ENCODE measurements at places on chromosomes 13 and 19. TPM values are rescaled to one million over a fixed set of nuclear protein-coding genes. Genes with fewer than 3 reads are reported as not detected.

The MYADM gene
- 35.0 TPM for total RNA-seq

The PPM1N gene
- total RNA-seq = 12.4 TPM

DNA sequence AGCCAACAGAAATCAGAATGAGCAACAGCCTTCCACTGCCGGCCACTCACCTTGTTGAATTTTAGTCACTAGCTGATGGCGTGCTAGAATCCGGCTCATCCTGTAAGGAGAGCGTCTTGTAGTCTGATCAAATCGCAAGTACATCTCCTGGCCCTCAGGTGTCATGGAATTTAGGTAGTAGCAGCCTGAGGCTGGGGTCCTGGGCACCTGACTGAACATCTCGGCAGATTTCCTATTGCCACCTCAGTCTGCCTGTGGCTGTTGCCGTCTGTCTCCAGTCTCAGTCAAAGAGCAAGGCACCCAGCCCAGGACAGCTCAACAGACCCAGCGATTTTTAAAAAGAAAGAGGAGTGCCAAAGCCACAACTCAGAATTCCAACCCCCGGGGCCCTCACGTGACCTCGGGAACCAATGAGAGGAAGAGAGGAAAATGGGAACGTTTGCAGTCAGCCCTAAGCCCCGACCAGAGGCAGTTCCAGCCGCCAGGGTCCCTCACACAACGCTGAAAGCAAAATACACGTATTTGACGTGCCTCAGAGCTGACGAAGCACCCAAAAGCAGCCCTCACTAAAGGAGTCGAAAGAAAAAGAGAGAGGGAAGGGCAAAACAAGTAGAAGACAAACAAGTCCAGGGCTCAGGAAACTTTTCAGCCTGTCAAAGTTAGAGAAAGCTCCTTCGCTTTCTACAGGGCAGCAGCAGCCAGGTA lies at the start of gene STARD13:
STARD13 (minus strand) TSS at position 336 of the 705 bp plus-strand sequence; CDS start at position 219, 117 bp downstream.
- peak within 1 kb of the TSS; percentile 86 for H3K4me3 ChIP-seq
- peaks cover 53% of the 10 kb centered on the region for H3K27me3 ChIP-seq
- peak within 1 kb of the TSS; percentile 85 for H3K27ac ChIP-seq
- H3K36me3 ChIP-seq = no peaks in the 10 kb centered on the region
- DNase-seq = no peak

GRCh38 chr19:7440188-7440975 lies 48.5 kb downstream of the PEX11G start:
- no peaks in the 10 kb centered on the region for H3K4me1 ChIP-seq
- peak overlapping the region; percentile 80 for H3K27ac ChIP-seq
- no peak for DNase-seq
- peaks cover 6% of the 10 kb centered on the region for H3K36me3 ChIP-seq

DNA sequence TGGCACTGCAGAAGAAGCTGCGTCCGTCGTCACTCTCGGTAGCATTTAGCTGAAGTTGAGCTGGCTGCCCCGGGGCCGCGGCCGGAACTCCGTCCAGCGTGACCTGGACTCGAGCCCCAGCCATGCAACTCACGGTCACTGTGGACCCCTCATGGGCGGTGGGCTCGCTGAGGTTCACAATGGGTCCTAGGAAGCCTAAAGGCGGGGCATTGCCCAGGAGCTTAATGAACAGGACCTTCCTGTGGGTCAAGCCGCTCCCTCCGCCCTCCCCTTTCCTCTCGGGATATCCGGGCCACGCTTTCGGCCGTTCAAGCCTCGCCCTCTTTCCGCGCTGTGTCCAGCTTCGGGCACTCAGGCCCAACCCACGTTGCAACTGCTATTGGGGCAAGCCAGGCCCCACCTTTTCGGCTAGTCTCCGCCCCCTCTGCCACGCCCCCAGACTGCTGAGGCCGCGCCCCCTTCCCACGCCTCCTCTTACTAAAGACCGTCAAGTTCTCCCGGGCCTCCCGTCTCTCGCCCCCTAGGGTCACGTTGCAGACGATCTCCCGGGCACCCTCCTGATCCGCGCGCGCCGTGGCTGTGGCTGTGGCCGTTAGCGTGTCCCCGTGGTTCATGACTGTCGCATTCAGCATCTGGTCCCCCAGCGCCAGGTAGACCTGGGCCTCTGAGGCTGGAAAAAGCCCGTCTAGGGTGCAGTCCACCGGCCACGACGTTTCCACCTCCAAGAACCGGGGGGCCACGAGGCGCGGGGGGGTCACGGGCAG lies 1.4 kb upstream of the RAVER1 start:
- no peaks in the 10 kb centered on the region for H3K36me3 ChIP-seq
- DNase-seq = peak; percentile 25
- peaks cover 58% of the 10 kb centered on the region for H3K4me1 ChIP-seq
- H3K4me3 ChIP-seq = peak overlapping the region; percentile 39
- H3K27me3 ChIP-seq = no peaks in the 10 kb centered on the region

- no peaks in the 10 kb centered on the region for H3K4me1 ChIP-seq
- no peak overlapping the region for H3K27ac ChIP-seq
- H3K4me3 ChIP-seq = no peak overlapping the region
- no peaks in the 10 kb centered on the region for H3K27me3 ChIP-seq
- H3K36me3 ChIP-seq = no peaks in the 10 kb centered on the region
- DNase-seq = no peak
These were observed 178.7 kb upstream of the PCDH9 start for GRCh38 chr13:67408798-67409197.

The GPR32 gene
- not detected for total RNA-seq

GRCh38 chr13:67296511-67296910 lies 66.4 kb upstream of the PCDH9 start:
- H3K4me3 ChIP-seq = no peak overlapping the region
- no peaks in the 10 kb centered on the region for H3K36me3 ChIP-seq
- no peak for DNase-seq
- no peaks in the 10 kb centered on the region for H3K27me3 ChIP-seq

DNA sequence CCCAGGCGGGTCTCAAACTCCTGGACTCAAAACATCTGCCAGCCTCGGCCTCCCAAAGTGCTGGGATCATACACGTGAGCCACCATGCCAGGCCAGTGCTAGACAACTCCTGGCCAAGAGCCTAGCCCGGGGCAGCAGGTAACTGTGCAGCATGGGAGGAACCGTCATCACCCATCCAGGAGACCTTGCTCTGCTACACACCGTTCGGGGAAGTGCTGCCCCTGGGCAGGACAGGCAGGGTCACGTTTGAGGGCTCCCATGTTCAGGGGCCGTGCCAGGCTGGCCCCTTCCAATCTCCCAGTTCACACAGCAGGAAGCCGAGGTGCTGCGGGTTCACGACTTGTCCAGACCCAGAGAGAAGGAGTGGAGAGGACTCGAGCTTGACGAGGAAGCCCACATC lies 35.1 kb downstream of the NAXD start:
- H3K36me3 ChIP-seq = no peaks in the 10 kb centered on the region
- H3K4me1 ChIP-seq = peaks cover 5% of the 10 kb centered on the region
- no peaks in the 10 kb centered on the region for H3K27me3 ChIP-seq
- H3K4me3 ChIP-seq = no peak overlapping the region
- DNase-seq = no peak
- H3K27ac ChIP-seq = no peak overlapping the region

DNA sequence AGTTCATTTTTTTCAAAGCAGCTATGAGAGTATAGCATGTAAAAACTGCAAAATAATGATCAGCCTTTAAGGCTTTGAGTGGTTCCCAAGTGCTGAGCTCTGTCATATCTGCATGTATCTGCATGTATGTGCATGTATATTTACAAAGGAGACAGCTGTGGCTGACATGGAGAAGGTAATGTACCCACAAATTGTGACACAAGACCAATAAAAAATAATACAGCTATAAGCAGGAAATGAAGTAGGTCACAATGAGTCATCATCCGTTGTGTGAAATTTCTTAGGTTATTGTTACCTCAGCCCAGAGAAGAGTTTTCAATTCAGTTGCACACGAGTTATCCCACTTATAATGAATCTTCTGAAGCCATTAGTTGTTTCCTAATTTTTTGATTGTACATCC lies 60.9 kb upstream of the MED4 start:
- peaks cover 88% of the 10 kb centered on the region for H3K4me1 ChIP-seq
- peak overlapping the region; percentile 98 for H3K27ac ChIP-seq
- H3K4me3 ChIP-seq = peak overlapping the region; percentile 89
- no peaks in the 10 kb centered on the region for H3K27me3 ChIP-seq
- H3K36me3 ChIP-seq = no peaks in the 10 kb centered on the region
- peak; percentile 60 for DNase-seq

The ZNF91 gene
- total RNA-seq = 121 TPM

The GNG8 gene
- not detected for total RNA-seq

The EGLN2 gene
- total RNA-seq = 243 TPM

DNA sequence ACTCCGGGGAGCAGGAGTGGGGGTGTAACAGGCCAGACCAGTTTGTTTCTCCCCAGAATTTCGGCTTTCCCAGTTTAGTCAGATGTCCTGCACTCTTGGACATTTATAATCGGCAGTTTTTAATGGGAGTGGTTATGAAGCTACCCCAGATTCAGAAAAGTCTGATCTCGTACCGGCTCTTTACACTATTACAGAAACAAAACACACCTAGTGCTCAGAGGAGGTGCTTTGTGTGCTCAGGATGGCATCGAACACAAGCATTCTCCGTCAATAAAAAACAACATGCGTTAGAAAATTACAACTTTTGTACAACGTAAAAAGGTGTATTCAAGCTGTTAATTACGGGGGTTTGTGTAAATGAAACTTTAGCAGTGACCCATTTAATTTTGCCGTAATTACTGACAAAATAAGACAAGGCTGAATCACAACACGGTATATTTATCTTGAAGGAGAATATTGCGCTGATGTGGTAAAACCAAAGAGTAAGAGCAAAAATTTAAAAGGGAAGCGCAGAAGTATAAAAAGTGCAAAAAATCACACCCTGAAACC lies 6.6 kb upstream of the SOX1 start:
- peaks cover 73% of the 10 kb centered on the region for H3K27me3 ChIP-seq
- peaks cover 6% of the 10 kb centered on the region for H3K36me3 ChIP-seq
- H3K4me1 ChIP-seq = peaks cover 9% of the 10 kb centered on the region
- no peak overlapping the region for H3K4me3 ChIP-seq
- no peak for DNase-seq

GRCh38 chr19:2464389-2464788 lies 7.6 kb upstream of the LMNB2 start:
- H3K27ac ChIP-seq = no peak overlapping the region
- H3K27me3 ChIP-seq = no peaks in the 10 kb centered on the region
- peaks cover 7% of the 10 kb centered on the region for H3K4me1 ChIP-seq
- no peaks in the 10 kb centered on the region for H3K36me3 ChIP-seq

The EDDM13 gene
- not detected for total RNA-seq

DNA sequence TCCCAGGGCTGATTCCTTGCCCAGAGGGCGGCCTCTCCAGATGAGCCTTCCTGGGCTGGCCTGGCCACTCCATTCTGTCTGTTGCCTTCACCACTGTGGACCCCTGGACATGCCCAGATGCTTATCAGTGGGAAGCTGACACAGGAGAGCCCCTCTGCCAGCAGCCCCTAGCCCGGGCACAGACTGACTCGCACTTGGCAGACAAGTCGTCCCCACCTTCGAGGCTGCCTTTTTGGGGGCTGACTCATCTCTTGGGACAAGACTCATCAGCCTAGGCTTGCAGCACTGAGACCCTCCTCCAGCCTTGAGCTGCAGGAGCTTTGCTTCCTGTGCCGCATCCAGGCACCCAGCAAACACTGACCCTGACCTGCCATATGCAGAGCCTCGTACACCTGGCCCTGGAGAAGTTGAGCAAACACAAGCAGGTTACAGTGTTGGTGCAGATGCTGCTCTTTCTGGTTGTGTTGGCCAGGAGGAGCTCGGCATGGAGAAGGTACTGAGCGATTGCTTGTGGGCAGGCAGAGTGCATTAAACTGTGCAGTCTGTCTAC lies 8.1 kb downstream of the CHST8 start:
- no peak overlapping the region for H3K27ac ChIP-seq
- H3K4me3 ChIP-seq = no peak overlapping the region
- no peaks in the 10 kb centered on the region for H3K4me1 ChIP-seq

Measured in naive thymus-derived CD8-positive, alpha-beta T cell (primary cell).